DMS79 (cell line): ENCODE measurements at places on chromosomes 6 and 20.

- DNase-seq = no peak
These were observed 400.9 kb upstream of the POU3F2 start for GRCh38 chr6:98433325-98434056.

DNA sequence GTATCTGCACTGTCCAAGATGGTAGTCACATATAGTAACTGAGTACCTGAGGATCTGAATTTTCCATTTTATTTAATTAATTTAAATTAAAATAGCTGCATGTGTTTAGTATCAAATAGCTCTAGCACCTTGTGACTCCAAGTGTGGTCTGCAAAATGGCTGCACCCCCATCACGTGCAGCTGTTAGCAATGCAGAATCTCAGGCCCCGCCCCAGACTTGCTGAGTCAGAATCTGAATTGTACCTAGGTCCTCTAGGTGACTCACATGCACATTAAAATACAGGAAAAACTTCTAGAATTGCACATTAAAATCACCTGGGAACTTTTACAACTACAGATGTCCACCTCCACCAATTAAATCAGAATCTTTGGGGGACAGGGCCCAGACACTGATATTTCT lies 19.2 kb upstream of the FAM83C start:
- DNase-seq = no peak

- DNase-seq = no peak
These were observed 83.2 kb downstream of the CEBPB start for GRCh38 chr20:50273601-50274491.

GRCh38 chr20:39016041-39016440 lies 53.9 kb downstream of the DHX35 start:
- DNase-seq = no peak

GRCh38 chr20:21102603-21103311 lies 3.4 kb downstream of the LINC00237 start:
- no peak for DNase-seq
